Colonic mucosa (tissue), 4 donors: ENCODE measurements at places on chromosomes 2 and 18. TPM values are rescaled to one million over a fixed set of nuclear protein-coding genes. Genes with fewer than 3 reads are reported as not detected.
A peak's percentile ranks its signal among the peaks of the same experiment; 100 is the strongest.

DNA sequence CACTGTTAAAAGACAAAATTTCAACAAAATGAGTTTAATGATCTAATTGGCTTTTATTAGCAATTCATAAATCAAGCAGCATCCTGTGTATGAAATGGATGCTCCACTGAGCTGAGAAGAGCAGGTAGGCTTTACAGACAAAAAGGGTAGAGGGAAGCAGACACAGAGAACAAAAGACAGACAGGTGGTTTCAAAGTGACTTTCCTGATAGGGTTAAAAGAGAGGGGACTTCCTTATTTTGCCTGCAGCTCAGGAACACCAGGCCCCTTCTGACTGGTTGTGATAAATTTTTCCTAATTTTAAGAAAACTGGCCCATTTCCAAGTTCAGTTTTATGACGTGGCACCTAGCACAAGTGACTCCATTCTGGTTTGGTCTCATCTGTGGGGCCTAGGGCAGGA is 11.9 kb downstream of the TEX51 start:
- no peak for DNase-seq

DNA sequence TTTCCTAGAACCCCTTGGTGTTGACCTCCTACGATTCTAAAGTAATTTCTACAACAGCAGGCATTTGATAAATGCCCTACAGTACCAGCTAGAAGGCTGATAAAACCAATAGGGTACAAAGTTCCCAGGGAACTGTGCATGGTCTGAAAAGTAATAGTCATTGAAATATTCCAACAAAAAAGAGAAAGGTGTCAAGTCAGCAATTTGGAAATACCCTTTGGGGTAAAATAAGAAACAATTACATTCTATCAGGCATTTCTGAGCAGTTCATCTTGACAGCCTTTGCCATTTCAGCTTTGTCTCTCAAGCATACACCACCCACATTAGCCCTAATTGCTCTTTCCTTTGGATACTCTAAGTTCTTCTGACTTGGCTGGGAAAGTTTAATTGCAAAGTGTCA is 542.9 kb upstream of the DDX18 start:
- no peak for DNase-seq

DNA sequence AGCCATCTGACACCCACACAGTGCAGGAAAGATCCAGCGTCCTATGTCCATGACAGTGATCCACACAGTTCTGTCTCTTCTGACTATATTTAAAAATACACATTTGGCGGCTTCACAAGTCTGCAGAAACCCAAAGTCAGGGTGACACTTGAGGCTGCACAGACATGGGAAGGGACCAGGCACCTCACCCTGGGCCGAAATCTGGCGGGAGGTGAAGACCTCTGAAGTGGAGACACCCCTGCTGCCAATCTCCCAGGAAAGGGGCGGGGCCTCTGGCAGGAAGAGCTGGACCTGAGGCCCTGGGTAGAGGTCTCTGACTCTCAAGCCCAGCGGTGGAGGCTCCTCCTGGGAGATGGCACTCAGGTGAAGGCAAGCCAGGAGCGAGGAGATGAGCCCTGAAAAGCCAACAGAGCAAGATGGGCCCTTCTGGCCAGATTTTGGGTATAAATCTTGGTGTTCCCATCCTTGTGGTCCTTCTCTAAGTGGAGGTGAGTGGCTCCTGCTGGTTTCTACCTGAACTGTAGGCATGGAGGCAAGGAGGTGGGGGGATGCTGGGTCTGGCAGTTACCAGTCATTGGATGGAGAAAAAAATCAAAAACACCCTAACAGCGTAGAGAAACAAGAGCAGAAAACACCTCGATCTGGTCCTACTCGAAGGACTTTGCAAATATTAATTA is 248.4 kb downstream of the HDAC4 start:
- no peak for DNase-seq

- DNase-seq: no peak
Measured at GRCh38 chr2:216651351-216651881, 18.2 kb downstream of the IGFBP2 start.

- no peak for DNase-seq
Measured at GRCh38 chr2:173346035-173346434, 8.6 kb upstream of the CDCA7 start.

DNA sequence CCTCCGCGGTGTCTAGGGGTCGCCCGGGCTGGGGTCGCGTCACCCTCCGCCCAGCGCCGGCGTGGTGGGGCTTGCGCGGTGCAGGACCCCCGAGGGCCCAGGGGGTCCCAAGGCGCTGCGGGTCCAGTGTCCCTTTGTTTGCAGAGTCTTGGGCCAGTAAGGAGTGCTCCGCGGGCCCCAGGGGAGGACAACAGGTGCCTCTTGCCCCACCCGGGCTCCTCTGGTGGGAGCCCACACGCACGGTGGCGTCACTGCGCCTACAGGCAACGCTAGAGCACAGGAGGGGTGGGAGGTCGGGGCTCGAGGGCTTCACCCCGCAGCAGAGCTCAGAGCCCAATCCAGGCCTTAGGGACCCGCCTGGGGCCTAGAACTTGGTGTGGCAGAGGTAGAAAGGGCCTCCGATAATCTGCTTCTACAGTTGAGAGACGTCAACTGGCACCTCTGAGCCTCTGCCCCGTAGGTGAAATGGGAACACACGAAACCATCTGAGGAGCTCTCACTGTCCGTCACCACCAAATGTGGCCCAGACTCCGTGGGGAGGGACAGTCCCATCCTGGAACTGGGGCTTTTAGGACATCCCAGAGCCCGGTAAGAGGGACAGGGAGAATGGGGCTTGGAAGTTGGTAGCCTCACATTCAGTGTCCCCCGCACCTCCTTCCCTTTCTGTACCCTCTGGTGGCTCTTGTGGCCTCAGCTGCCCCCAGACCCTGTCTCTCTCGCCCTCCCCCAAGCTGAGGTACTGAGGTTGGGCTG is 1.4 kb downstream of the ARID5A start:
- no peak for DNase-seq

- DNase-seq: no peak
Measured at GRCh38 chr2:235162082-235162836, 210.4 kb downstream of the SH3BP4 start.

GRCh38 chr2:144382849-144383248 is 137.1 kb downstream of the ZEB2 start:
- no peak for DNase-seq

DNA sequence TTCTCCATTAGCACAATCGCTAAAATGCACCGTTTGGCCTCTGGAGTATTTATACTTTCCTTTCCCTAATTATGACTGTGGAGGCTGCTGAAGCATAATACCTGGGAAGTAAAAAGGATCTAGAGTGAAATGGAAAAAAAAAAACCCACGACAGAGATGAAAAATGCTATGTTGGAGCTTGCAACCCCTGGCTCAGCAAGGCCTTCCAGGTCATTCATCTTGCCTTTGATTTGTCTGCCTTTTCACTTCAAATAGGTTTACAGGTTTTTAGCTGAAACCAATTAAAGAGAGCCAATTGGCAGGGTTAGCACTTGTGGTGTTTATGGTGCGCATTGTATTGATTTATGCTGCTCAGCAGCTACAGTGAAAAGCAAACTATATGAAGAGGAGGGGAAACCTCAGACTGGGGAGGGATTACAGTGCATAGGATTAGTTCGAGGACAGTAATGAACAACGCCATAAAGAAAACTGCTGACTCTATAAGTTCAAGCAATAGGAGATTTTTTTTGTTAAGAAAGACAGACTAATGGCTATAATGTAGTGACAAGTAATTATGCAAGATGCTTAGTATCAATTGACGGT is 347.9 kb downstream of the MEIS1 start:
- no peak for DNase-seq

DNA sequence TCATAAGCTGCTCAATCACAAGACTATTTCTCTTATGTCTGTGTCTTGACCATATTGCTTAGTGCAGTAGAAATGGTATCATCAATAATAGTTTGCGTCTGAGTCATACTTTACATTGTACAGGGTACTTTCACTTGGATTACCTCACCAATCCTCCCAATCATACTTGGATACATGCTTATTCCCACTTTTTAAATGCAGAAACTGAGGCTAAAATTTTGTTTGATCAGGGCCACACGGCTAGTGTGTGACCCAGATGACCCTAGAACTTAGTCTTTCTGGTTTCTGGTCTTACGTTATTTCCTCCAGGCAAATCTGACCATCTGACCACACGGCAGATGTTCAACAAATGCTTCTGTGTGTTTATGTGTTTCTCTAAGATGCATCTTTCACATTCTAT is 23.8 kb upstream of the CCL20 start:
- DNase-seq: no peak

DNA sequence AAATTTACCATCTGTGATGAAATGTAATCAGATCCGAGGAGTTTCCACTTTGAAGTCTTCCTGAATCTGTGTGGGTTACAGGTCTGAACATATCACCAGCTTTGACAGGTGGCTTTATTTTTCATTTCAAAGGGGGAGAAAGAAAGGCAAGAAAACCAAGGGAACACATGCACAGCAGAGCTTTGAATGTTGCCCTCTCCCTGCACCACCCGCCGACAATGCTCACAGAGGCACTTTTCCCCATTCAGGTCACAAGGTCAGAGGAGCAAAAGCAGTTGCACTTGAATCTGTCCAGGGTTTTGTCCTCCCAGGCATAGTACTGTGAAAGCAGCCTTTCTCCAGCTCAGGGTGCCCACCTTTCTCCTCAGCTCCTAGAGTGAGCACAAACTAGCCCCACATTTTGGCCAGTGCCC is 130.2 kb downstream of the OSR1 start:
- no peak for DNase-seq

DNA sequence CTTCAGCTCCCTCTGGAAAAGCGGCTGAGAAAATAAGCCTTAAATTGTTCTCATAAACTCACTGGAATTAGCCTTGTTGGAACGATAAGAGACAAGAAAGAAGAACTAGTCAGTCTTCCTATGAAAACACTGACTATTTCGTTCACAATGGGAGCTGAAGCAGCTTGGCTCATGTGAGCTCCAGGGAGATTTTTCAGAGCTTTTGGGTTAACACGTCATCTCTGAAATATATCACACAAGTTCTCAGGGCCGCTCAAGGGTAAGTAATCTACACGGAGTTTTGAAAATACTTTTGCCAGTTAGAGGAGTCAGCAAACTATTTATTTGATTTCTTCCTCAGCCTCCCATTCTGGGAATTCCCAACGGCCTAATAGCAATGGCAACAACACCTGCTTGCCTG is 316.2 kb upstream of the MGAT5 start:
- DNase-seq: no peak

DNA sequence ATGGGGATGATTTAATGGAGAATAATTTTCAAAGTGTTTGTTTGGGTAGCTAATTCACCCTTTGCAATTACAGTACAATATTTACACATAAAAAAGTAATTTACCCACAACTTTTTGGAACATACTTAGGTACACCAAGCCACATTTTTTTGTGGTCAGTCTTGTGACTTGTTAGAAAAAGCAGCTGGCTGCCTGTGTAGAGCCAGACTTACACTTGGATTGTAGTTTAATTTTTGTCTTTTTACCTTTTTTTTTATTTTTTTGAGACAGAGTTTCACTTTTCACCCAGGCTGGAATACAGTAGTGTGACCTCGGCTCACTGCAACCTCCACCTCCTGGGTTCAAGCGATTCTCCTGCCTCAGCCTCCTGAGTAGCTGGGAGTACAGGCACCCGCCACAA is 45.4 kb downstream of the RALBP1 start:
- DNase-seq: no peak

- no peak for DNase-seq
Measured at GRCh38 chr2:68238955-68239822, 13.1 kb downstream of the PPP3R1 start.

- DNase-seq: no peak
Measured at GRCh38 chr18:22185771-22186386, 16.5 kb downstream of the GATA6 start.

- DNase-seq: no peak
Measured at GRCh38 chr2:11031876-11032275, 120.1 kb downstream of the KCNF1 start.

DNA sequence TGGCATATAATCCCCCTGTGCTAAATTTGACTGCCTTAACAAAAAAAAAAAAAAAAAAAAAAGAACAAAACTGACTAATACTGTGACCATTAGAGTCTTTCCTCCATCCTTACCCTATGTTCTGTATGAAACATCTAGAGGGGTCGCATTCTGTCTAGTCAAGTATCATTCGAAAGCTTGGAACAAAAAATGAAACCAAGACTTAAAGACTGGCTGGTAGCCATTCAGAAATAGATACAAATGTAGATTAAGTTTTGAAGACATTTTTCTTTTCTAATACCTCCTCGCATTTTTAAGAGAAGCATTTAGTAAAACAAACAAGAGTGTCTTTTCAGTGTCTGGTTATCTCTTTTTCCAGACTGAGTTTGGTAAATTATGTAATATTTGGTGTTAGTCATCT is 66.7 kb downstream of the SPATS2L start:
- no peak for DNase-seq

- no peak for DNase-seq
Measured at GRCh38 chr18:7626922-7627440, 59.9 kb downstream of the PTPRM start.

- DNase-seq: no peak
Measured at GRCh38 chr2:55049821-55050099, 491 bp downstream of the RTN4 start.

GRCh38 chr2:68391099-68391498 is 26.0 kb downstream of the PLEK start:
- DNase-seq: no peak

GRCh38 chr2:160343404-160343803 is 143.3 kb upstream of the ITGB6 start:
- DNase-seq: no peak

GRCh38 chr2:158464426-158465281 is 7.9 kb downstream of the PKP4 start:
- DNase-seq: no peak

DNA sequence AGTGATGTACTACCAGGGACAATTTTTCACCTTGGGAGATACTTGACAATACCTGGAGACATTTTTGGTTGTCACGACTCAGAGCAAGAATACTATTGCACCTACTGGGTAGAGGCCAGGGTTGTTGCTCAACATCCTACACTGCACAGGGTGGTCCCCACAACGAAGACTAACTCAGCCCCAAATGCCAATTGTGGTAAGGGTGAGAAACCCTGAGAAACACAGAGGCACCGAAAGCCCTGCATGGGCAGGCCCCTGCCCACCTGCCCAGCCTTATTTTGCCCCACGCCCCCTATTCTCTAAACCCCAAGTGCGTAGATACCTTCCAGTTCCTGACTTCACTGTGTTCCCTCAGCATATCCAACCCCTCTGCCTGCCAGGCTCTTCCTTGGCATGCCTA is 163.1 kb upstream of the PKDCC start:
- no peak for DNase-seq

DNA sequence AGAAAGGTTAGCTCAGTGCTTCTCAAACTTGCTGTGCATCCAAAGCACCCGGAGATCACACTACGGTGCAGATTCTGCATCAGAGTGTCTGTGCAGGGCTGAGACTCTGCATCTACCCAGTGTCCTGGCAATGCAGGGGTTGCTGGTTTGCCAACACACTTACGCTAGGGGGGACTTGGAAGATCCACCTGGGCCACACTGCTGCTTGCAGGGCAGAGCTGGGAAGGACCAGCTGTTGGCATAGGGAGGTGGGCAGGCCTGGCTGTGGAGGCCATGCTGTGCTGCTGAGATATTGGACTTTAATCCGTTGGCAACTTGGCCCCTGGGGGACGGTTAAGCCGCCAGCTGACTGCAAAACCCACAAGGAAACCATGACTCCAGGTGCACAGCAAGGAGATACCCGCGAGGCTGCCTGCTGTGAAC is 397.6 kb upstream of the HS6ST1 start:
- peak; percentile 9 for DNase-seq

DUSP2 gene
- total RNA-seq: 1.6 TPM

ABCG5 gene
- not detected for total RNA-seq

GCG gene
- total RNA-seq: 55.8 TPM

OSR1 gene
- total RNA-seq: 1.7 TPM

MC2R gene
- not detected for total RNA-seq

ANKRD30B gene
- total RNA-seq: 0.32 TPM

EHD3 gene
- 1.1 TPM for total RNA-seq

DCC gene
- total RNA-seq: 0.48 TPM

CFC1B gene
- total RNA-seq: not detected
